ENCODE measurements at places on chromosomes 3 and 15. TPM values are rescaled to one million over a fixed set of nuclear protein-coding genes. Genes with fewer than 3 reads are reported as not detected.

SUSD5 gene
- under 0.01 TPM for total RNA-seq

MED12L gene
- not detected for total RNA-seq

GRCh38 chr3:9781551-9781950 is 10.7 kb downstream of the TADA3 start:
- DNase-seq, result no peak

TMEM40 gene
- total RNA-seq, result not detected

DNA sequence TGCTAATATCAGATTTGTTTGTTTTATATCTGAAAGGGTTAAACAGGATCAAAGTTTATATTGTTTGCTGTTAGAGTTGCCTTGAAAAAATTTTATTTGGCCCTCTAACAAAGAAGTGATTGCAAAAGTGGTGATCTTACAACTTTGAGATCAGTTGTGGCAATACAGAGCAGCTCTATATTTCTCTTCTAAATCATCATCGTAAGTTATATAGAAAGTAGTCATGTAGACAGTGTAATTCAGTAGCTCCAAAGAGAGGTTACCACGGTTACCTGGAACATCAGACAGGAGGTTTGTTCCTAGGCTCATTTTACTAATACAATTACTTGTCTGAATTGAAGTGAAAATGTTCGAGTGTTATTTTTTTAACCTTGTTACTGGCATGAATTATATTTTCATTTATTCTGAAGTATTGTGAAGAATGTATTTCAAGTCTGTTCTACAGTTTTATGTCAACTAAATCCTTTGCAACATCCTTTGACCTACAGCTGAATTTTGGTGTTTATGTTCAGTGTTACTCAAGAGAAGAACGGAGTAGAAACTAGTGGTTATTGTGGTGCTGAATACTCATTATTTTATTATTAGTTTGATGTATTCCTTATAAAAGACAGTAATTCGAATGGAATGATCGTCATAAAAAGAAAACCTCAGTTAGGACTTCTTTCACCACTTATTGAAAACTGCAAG is 214.2 kb downstream of the NAALADL2 start:
- DNase-seq, result no peak

DNA sequence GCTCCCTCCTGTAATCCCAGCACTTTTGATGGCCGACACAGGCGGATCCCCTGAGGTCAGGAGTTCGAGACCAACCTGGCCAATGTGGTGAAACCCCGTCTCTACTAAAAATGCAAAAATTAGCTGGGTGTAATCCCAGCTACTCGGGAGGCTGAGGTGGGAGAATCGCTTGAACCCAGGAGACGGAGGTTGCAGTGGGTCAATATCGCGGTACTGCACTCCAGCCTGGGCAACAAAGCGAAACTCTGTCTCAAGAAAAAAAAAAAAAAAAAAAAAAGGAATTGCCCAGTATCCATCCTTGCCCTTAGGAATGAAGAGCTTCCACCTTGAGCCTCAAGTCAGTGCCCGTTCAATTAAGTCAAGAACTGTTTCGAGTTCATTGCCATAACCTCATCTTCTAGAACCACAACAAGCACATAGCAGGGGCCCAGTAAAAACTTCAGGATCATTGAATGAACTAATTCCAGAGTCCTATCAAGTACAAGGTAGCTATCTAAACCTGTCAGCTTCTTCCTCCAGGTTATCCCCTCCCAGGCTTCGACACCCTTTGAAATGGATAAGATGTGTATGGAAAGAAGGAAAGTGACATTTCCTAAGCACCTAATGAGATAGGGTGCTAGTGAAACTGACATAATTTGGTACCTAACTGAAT is 826 bp downstream of the DBR1 start:
- DNase-seq, result no peak

- no peak for DNase-seq
These were observed 169.1 kb downstream of the FAM43A start for GRCh38 chr3:194854659-194855390.

DNA sequence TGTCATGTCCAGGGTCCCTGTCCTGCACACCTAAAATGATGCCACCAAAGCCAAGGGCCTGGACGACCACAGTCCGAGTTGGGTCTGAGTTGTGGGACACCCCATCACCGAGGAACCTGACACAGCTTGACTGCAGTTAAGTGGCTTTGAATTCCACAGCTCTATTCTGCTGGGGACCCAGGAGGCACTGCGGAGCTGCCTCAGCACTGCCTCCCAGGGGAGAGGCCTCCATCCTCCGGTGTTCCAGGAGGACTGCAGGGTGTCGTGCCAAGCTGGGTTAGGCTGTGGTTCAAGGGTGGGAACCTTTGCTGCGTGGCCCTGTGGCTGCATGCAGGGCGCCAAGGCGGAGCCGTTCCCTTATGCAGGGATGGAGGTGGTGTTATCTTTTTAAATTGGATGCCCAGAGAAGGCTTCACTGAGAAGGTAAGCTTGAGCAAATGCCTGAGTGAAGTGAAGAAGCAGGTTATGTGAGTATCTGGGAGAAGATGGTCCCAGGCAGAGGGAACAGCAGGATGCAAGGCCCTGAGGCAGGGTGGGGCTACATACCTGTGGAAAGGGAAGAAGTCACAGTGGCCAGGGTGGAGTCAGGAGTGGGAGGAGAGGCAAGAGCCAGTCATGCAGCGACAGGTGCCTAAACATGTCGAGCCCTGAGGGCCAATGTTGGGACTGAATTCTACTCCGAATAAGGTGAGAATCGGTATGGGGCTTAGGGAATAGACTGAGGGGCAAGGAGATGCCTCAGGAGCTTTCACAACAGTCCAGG is 144.8 kb downstream of the TPRA1 start:
- no peak for DNase-seq

GRCh38 chr15:64447536-64448315 is 12.7 kb upstream of the ZNF609 start:
- no peak for DNase-seq

- DNase-seq, result no peak
These were observed 228.2 kb upstream of the BHLHE40 start for GRCh38 chr3:4751029-4751501.

DNA sequence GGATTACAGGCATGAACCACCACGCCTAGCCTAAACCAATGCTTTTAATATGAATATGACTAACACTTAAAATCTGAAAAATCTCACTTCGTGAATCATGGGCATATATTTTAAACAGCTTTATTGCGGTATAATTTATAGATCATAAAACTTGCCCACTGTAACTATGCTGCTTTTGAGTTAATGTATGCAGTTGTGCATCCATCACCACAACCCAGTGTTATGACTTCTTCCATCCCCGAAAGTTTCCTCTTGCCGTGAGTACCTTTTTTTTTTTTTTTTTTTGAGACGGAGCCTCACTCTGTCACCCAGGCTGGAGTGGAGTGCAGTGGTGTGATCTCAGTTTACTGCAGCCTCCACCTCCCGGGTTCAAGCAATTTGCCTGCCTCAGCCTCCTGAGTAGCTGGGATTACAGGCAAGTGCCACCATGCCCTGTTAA is 7.1 kb downstream of the KAT2B start:
- DNase-seq, result no peak

- no peak for DNase-seq
These were observed 12.6 kb upstream of the SPATA16 start for GRCh38 chr3:173153631-173154030.

GRCh38 chr3:42013691-42014457 is 52.0 kb upstream of the ULK4 start:
- DNase-seq, result peak; percentile 26

DNA sequence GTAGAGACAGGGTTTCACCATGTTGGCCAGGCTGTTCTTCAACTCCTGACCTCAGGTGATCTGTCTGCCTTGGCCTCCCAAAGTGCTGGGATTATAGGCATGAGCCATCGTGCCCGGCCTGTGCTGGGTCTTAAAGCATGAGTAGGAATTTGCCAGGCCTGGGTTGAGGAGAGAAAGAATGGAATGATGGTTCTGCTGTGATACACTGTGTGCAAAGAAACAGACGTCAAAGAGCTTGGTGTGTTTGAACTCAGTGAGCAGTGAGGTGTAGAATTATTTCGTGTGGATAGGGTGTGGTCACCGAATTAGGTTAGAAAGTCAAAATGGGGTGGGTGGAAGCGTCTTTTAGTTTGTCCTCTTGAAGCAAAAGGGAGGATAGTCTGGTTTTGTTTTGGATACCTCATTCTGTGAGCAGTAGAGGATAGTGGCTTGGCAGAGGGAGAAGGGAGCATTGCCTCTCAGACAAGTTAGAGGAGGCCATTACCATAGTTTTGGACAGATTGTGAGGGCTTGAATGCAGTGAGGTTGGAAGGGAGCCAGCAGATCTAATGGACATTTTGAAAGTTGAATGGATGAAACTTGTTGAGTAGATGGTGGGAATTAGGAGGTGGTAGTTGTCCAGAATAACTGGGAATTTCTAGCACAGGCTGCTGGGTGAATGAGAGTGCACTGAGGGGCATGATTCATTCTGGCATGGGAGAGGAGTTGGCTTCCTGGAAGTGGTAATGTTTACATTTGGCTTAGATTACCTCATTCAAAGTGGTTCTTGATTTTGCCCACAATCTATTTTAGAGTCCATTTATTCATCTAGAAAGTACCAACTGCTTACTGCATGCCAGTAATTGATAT is 27.2 kb downstream of the AKAP13 start:
- DNase-seq, result peak; percentile 96

CLDN16 gene
- not detected for total RNA-seq

OXTR gene
- total RNA-seq, result 2.8 TPM

TGM4 gene
- total RNA-seq, result under 0.01 TPM

DNA sequence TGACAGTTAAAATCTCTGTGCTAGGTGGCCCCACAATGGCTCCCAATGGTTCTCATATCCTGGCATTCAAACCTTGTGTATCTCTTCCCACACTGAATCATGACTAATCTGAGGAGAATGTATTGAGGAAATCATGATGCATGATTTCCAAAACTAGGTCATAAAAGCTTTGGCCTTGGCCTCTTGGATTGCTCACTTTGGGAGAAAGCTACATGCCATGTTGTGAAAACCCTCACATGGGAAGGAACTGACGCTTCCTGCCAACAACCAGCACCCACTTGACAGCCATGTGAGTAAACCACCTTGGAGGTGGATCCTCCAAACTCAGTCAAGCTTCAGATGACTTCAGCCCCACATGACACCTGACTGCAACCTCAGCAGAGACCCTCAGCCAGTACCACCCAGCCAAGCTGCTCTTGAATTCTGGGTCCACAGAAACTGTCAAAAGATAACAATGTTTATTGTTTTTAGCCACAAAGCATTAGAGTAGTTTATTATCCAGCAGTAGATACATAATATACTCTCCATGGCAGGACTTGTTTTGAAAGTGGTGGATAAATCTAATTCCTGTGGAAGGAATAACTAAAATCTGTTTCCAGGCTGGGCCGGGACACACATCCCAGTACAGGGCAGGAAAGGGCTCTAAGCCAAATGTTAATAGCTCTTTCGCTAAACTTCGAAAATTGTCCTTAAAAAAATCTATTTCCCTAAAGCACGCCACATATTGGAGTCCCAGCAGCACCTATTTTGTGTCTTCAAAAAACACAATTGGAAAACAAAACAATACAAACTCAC is 1.0 kb upstream of the ZNF620 start:
- peak; percentile 98 for DNase-seq

FBXO40 gene
- under 0.01 TPM for total RNA-seq

IL5RA gene
- total RNA-seq, result not detected

- no peak for DNase-seq
These were observed 66.9 kb upstream of the RPL32 start for GRCh38 chr3:12908136-12908730.

ACKR2 gene
- total RNA-seq, result 4.8 TPM

- no peak for DNase-seq
These were observed 8.0 kb downstream of the EPHB1 start for GRCh38 chr3:134803051-134803505.

- DNase-seq, result no peak
These were observed 762.3 kb upstream of the ARPP21 start for GRCh38 chr3:34876997-34877396.

DNA sequence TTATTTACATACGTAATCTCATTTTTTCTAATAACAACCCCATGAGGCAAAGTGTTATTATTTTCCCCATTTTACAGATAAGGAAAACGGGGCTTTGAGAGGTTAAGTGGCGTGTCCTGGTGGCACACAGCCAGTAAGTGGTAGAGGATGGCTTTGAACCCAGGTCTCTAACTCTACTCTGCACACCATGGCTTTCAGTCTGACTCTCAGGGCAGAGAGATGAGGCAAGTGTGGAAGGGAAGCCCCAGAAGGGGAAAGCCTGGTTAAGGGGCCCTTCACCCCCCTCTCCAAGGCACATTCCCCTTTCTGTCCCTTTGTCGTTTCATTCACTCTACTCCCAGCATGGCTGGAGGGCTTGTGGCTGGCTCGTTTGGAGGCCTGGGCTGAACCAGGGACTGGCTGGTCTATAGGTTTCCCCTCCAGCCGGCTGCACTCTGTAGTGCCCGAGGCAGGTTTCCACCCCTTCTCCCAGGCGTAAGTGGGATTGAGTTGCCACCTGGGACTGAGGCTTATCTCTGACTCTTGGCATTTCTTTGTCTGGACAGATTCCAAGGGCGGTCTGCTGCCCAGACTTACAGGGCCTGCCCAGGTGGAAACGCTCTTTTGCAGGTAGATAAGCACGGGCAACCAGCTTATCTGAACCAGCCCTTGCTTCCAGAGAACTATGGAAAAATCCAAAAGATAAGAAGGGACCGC is 12.1 kb downstream of the SEMA4B start:
- no peak for DNase-seq

DNA sequence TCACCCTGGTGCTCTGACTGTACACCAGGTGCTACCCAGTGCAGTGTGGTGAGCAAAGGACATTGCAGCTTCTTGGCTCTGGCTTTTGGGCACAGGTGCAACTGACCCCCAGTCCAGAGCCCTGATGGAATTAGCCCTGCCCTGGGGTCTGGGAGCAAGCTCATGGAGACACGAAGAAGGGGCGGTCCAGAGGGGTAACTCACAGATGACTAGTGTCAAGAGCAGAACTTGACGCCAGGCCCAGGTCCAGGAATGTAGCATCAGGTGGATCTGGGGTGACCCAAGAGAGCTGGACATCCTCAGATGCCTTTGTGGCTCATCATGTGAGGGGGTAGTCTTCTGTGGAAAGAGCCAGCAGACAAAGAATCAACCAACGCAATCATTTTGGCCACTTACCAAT is 88.9 kb downstream of the ASB7 start:
- no peak for DNase-seq

DNA sequence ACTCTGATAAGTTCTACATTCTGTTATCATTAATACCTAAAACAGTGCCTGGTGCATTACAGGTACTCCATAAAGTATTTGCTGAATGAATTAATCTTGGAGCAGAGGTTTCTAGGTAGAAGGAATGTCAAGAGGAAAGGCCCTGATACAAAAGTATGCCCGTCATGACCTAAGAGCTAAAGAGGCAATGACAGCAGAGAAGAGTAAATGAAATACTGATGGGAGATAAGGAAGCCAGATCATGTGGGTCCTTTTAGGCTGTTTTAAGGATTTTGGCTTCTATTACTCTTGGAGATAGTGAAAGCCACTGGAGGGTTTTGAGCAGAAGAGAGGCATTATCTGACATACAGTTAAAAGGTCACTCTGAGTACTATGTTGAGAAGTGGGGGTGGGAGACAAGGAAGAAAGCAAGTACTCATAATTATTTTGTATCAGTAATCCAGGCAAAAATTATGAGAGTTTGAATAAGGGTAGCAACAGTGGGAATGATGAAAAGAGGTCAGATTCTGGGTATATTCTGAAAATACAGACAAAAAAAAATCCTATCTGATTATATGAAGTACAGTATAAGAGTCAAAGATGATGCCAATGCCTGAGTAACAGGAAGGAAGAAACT is 48.3 kb downstream of the DENND4A start:
- no peak for DNase-seq
